Effector CD8-positive, alpha-beta T cell (primary cell): ENCODE measurements at places on chromosomes 11 and 22.

DNA sequence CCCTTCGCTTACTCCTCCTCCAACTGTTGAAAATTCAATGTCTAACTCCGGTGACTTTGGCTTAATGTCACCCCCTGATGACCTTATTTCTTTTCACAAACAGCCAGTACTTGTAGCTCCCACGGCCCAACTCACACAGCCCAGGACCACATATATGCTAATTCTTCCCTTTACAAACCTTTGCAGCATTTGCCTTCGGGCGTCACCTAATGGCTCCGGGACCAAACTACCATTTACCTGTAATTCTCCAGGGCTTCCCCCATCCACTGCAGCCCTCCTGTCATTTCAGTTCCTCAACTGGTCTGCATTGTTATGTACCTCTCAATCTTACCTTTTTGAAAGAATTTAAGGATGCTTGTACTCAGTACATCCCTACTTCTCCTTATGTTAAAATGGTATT, 29.8 kb upstream of the OR56B4 start:
- DNase-seq: no peak

DNA sequence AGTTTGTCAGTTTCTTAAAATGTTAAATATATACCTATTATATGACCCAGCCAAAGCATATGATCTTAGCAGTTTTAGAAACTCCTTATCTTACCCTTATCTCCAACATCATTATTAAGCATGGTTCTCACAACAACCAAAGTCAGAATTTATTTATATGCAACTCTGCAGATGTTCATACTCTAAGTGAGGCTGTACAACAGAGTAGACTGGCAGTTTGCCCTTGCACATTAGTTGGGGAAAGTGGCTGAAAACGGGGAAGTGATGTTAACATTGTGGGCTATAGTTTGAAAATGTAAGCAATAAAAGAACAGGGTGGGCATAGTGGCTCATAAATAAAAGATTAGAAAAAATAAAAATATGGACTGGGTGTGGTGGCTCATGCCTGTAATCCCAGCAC, 49.7 kb downstream of the ATG16L2 start:
- no peak for DNase-seq

GRCh38 chr22:19974935-19975706, 33.5 kb upstream of the TXNRD2 start:
- no peak for DNase-seq

- no peak for DNase-seq
These were observed 1.2 kb downstream of the GUCD1 start for GRCh38 chr22:24553597-24554312.

DNA sequence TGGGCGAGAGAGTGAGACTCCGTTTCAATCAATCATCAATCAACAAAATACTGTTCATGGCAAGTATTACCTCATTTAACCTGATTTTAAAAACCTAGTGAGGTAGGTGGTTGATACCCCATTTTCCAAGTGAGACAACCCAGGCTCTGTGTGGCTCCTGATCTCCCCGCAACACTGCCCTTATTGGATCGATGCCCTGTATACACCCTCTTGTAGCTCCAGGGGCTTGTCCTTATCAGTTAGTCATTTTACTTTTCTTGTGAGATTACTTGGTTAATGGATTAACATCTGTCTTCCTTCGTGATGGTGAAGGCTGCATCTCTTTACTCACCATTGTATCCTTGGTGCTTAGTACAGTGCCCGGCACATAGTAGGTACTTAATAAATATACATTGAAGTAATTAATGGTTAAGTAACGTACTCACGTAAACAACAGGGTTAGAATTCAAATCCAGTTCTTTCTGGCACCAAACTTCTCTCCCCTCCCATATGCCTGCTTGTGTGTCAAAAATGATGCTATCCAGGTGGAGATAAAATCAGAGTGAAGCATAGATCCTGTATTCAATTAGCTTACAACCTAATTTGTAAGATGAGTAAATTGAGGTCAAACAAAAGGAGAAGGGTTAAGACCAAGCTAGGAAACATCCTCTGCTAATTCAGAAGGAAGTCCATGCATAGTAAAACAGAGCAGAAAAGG, 1.8 kb upstream of the PRG2 start:
- DNase-seq: no peak

GRCh38 chr11:34143048-34143447, 37.6 kb downstream of the NAT10 start:
- DNase-seq: no peak

DNA sequence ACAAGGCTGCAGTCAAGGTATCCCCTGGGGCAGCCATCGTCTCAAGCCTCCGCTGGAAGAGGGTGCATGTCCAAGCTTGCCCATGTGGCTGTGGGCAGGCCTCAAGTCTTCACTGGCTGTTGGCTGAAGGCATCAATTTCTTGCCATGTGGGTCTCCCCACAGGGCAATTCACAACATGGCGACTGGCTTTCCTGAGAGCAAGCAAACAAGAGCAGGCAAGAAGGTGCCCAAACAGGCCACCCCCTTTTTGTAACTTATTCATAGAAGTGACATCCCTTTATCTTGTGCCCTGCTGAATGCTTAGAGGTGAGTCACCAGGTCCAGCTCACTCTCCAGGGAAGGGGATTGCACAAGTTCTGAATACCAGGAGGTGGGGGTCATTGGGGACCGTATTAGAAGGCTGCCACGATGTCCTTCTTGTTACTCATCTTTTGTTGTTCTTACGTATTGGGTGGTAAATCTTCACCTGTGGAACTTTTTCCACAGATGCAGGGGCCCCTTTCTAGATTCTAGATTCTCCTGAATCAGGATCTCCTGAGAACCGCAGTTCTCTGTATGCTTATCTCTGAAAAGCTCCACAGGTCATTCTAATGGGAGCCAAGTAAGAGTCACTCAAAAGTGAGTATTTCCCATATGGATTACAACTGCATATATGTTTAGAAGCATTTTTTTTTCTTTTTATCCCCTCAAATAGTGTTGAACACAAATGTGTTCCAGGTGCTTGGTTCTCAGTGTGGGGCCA, 44.2 kb upstream of the MICAL2 start:
- DNase-seq: no peak

DNA sequence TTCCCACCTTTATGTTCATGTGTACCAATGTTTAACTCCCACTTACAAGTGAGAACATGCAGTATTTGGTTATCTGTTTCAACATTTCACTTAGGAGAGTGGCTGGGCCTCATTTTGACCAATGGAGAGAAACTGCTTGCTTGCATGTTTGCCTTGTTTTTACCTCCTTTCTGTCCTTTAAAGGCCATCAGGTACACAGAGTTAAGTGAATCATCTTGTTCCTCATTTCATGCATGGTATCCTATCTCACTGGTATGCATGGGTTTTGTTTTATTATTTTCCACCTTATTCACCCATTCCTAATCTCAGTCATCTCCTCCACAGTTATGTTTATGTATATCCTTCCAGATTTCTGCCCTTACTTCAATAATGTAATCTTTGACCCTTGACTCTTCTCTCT, 101.0 kb downstream of the ELP4 start:
- no peak for DNase-seq

GRCh38 chr11:38667359-38667758, 2069.3 kb upstream of the RAG2 start:
- DNase-seq: no peak

GRCh38 chr11:46729110-46730027, 10.4 kb downstream of the F2 start:
- no peak for DNase-seq

DNA sequence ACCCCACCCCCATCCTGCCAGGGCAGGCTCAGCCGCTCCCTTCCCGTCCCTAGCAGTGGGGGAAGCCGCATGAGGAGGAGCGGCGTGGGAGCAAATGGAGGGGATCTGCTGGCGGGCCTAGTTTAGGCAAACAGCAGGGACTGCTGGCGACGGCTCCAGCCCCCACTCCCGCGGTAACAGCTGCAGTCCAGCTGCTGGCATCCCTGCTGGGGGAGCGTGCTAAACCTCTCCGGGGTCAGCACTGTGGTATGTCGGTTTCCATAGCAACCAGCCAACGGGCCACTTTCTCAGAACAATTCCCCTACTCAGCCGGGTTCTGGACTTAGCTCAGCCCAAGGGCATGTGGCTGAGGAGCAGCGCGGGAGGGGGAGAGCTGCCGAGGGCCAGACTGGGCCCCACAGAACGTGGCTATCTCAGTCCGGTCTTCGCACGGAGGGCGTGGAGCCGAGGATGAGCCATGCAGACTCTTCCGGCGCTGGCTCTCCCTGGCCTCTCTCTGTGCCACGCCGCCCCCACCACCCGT, 98.8 kb downstream of the PKNOX2 start:
- no peak for DNase-seq

DNA sequence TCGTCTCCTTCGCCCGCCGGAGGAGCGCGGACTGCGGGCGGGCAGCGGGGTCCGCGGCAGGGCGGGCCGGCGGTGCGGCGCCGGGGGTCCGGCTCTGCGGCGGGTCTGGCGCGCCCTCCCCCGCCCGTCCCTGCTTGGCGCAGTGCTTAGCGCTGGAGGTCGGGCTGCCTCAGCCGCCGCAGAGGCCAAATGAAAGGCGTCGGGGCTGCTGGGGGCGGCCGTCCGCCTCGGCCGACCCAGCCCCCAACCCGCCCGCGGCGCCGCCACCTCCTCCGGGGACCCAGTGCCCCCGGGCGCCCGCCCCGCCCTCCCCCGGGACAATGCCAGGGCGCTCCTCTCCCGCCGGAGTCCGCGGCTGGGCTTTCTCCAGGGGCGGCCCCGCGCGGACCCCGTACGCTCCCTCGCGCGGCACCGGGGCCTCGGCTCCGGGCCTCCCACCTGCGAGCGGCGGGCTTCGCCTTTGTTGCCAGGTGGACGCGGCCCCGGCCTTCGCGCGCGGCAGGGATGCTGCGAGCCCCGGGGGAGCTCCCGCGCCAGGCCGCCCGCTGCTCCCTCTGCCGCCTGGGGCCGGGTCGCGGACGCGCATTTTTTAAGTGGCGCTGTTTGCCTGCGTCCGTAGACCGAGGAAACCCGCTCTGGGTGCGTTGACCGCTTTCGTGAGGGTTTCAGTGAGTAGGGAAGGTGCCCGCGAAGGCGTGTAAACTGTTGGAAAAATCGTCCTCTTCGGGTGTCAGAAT, 583 bp downstream of the APLP2 start:
- peak; percentile 26 for DNase-seq

GRCh38 chr11:44177905-44178304, 82.4 kb downstream of the EXT2 start:
- DNase-seq: no peak

DNA sequence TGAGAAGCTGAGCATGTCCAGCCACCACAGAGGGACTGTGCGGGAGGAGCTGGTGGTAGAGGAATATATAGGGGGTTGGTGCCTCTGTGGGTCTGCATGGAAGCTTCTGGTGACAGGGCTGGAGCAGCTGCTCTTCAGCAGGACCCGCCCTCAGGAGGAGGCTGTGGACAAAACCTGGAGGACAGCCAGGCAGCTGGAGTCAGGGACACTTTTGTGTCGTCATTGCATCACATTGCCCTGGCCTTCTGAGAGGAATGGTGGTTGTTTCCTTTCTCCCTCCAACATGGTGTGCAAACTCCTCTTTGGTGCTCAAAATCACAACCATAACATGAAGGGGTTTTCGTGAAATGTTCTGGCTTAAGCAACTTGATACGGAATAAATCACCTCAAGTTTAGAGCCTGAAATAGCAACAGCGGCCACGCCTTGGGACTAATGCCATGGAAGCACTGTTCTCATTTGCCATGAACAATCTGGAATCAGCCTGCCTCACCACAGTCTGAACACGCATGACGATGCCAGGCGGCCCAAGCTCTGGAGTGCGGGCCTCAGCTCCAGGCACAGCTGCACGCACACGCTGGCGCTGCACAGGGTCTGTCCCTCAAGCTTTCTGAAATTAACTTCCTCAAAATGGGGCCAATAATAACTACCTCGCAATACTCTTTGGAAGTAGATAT, 17.1 kb upstream of the CSRP3 start:
- DNase-seq: no peak

DNA sequence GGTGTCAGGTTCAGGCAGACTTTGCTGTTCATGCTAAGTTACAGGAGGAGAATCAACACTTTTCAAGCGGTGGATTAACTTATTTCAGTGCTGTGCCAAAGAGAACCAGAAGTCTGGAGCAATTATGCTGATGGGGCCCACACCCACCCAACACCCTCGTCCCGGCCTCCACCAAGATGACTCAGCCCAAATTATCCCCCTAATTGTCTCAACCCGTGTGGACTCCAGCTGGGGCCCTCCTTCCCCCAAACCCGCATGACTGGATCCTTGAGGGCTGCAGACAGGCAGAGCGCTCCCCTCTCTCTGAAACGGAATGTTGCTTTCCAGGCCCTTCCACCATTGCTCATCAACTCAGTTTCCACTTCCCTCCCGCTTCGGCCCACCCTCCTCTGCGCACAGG, 34.6 kb upstream of the MN1 start:
- no peak for DNase-seq

- DNase-seq: no peak
These were observed 38.3 kb upstream of the CEP295 start for GRCh38 chr11:93623179-93623578.

DNA sequence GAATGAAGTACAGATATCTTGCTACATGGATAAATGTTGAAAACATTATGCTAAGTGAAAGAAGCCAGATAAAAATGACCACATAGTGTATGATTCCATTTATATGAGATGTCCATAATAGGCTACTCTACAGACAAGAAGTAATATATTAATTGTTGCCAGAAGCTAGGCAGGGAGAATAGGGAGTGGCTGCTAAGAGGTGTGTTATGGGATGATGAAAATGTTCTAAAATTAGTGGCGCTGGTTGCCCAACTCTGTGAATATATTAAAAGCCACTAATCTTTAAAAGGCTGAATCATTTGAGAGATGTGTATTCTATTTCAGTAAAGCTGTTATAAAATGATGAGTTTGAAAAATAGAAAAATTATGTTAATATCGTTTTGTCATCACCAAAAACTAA, 144.4 kb downstream of the NCAM1 start:
- no peak for DNase-seq

GRCh38 chr11:69377953-69378302, 84.0 kb downstream of the MYEOV start:
- no peak for DNase-seq

DNA sequence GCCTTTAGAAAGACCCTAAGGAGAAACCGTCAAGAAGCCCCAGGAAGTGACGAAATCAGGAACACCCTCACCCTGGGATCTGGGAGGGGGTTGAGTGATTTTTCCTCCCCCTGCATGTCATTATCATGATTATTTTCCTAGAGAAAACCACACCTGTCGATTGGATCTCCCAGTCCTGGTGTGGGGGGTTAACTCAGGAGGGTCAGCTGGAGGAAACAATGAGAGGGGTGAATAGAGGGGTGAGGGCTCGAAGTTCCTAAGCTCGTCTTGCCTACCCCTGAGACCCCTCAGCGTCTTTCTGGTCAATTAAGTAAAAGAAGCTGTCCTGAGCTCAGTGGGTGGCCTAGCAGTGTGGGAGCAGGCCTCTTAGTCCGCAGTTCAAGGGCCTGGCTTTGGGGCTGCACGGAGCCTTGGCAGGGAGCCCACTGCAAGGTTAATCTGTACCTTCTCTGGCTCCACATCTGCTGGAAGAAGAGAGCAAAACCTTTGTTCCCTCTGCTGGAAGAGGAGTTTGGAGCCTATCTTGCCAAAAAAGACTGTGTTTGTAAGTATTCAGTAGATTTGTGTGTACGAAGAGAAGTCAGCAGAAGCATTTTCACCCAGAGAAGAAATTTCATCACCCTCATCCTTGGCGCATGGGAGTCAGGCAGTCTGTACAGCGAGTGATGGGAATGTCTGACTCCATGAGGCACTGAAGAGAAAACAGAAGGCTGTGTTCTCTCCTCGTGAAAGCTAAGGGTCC, 34.2 kb upstream of the FTH1 start:
- DNase-seq: no peak
